ENCODE measurements at places on chromosomes 5 and 9. TPM values are rescaled to one million over a fixed set of nuclear protein-coding genes. Genes with fewer than 3 reads are reported as not detected.

- DNase-seq: no peak
Measured at GRCh38 chr9:137433349-137433915, 7.7 kb downstream of the ENTPD8 start.

DNA sequence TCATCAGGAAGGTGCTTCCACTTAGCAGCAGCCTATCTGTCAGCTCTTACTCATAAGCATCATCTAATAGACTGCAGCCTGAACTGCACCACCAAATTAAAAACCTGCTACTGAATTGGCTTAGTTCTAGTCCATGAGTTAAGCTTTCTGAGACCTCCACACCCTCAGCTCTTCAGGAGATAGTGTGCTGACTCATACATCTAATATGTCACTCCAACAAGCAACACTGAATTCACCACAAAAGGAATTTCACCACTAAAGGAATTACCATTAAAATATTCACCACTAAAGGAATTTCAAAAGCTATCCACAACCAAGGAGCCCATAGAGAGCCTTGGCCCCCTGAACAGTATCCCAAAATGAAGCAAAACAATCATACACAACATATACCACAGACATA lies 418.5 kb upstream of the RORB start:
- DNase-seq: no peak

GRCh38 chr5:177222269-177222668 lies 81.2 kb downstream of the RAB24 start:
- no peak for DNase-seq

DNA sequence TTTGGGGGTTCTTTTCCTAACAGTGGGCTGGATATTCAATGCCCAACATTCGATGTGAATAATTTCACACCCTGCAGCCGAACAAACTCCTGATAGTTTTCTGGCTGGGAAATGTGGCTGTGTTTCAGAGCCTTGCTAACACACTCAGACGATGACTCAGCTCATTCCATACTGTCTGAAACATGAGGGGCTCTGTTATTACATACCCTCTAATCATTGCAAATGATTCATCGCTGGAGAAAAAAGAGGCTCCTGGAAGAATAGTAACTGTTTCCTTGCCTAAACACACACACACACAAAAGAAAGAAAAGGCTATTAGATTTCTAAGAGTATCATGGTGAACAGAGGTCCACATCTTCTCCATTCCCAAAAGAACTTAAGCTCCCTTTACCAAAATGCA lies 75.8 kb downstream of the OXCT1 start:
- no peak for DNase-seq

DNA sequence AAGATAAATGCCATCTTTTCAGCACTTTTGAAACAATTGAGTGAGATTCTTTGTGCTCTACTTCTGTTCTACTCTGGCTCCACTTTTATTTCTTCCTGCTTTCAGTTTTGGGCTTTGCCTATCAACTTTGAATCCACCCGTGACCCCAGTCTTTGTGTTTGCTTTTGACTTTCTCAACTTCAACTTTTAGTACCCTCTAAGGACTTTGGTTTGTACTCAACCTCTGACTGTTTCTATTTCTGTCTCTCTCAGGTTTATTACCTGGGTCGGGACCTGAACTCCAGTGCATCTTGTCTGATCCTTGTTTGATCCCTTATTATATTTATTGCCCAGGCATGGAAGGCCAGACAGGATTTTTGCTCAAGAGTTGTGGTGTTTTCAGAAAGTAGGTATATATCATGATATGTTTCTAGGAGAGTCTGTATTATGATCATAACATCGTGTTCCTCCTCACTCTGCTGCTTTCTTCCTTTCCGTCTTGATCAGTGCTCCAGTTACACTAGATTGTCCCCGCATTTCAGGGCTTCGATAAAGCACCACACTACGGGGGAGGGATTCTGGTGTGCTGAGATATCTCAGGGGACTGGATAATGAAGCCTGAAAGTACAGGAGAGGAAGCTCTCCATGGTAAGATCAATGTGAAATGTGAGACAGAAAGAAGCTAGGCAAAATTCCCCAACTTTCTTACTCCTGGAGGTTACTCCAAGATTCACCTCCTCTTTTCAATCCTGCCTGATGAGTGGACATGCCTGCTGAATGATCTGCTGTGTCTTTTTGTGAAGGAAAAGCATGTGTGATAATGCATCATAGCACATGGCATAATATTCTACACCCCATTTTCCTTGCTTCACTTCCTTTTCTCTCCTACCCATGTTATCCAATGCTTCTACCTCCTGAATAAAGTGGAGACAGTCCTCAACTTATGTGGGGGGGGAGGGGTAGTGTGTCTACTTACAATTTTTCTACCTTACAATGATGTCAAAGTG lies 155.5 kb upstream of the GRIN3A start:
- no peak for DNase-seq

DNA sequence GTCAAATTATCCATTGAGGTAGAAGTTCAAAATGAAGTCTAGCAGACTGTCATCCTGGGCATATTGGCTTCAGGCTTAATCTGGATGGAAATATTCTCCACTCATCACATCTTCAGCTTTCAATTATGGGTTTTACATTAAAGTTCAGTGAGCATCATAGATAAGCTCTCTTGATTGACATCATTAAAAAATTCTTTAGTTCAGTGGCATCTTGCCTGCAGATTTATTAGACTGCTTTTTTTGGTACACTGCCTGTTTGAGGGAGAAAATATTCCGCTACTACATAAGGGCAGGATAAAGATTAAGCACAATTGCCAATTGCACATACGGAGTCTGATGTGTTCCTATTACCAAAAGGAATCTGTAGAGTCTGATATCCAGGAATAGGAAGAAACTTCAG lies 2353.8 kb downstream of the MAT2B start:
- no peak for DNase-seq

- DNase-seq: no peak
Measured at GRCh38 chr5:170154297-170154696, 48.6 kb downstream of the FOXI1 start.

DNA sequence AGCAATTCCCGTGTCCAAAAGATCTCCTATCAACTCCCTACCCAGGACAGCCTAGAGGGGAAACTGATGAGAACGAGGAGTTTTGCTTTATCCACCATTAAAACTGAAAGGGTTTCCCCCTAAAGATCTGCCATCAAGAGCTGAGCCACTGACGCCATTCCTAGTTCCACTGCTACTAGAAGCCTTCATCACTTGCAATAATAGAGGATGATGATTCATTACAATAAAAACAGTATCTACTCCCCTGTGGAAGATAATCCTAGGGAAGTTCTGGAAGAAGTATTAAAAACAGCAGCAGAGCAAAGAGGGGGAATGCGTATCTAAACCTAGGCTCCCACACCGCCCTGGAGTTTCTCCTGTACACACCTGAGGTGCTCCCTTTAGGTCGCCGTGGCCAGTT lies 394.5 kb downstream of the BNC2 start:
- DNase-seq: no peak

DNA sequence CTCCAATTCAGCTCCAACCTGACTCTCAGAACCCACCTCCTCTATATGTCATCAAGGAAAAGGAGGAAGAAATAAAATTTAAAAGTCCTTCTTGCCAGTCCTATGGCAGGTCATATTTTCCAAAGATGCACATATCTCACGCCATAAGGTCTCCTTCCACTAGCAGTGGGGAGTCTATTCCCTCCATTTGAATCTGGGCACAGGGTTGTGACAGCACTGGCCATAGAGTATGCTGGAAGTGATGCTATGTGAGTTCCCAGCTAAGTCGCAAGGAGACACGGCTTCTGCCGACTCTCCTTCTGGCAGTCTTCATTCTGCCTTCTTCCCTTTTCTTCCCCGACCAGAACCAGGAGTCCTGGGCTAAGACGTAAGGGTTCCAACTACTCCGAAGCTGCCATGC lies 883.9 kb upstream of the DMAC1 start:
- DNase-seq: no peak

DNA sequence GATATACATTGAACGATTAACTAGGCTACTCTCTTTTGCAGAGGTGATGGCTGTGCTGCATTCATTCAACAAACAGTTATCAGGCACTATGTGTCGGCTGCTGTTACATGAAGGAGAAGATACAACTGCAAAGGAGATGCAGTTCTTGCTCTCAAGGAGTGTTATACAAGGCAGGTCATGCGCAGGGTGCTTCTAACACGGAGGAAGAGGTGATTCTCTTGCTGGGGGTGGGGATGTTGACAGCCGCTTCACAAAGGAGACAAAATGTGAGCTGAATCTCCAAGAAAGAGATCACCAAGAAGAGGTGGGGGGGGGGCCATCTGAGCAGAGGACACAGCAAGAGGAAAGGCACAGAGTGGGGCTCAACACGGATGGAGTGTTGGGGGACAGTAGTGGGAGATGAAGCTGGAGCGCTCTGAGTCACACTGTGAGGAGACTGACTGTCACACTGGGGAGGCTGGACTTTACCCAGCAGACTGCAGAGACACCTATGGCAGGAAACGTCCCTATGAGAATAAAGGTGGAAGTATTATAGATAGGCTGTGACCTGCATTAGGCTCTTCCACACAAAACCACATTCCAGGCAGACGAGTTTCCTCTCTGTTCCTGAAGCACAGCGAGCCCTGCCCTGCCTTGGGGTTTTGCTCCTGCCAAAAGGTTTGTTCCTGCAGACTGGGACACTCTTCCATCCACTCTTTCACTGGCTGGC lies 20.9 kb downstream of the NDUFA8 start:
- DNase-seq: no peak

- DNase-seq: no peak
Measured at GRCh38 chr5:14187157-14187556, 44.0 kb downstream of the TRIO start.

- no peak for DNase-seq
Measured at GRCh38 chr9:127262602-127263001, 2.0 kb upstream of the GARNL3 start.

DNA sequence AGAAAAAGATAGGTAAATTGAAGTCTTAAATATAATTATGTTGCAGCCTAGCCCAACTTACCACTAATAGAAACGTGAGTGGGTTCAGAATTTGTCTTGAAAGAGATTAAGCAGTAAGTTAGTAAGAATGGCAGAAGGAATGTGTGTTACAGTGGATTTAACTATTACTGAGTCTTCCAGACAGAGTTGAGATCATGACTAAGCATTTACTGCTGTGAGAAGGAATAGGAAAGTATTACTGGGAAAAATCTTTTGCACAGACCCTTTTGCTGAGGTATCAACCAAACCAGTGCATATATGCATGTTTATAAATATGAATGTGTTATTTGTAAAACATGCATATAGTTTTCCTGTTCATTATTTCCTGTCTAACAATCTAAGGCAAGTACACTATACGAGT lies 112.8 kb upstream of the EFNA5 start:
- no peak for DNase-seq

DNA sequence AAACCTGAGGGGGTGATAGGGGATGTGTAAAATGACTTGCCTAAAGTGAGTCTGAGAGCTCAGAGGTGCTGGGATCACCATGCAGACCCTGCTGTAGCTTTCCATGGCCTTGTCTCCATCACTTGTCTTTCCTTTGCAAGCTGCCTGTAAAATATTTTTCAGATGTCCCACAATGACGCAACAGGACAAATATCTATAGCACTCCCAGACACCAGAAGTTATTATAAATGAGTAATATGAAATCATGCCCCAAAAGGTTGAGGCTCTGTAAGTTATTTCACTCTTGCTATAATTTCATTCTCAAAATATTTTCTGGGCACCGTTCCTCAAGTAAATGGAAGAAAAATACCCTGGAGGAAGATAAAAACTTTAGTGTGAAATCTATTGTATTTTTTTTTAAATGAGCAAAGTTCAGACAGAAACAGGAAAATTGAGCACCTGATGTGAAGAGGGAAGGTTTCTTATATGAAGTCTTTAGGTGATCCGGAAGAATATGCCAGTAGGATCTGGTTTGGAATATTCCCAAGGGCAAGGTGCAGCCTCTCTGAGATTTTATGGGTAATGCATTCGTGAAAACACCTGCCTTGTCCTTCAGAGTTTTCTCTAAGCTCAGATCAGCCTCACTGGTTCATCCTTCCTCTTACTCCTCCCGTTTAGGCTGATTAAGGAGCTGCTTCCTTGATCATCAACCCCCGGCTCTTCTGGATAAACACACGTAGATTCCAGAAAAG lies 138.3 kb upstream of the DMAC1 start:
- DNase-seq: no peak

GRCh38 chr5:151581812-151582583 lies 9.1 kb downstream of the FAT2 start:
- no peak for DNase-seq

GRCh38 chr5:107858788-107859187 lies 188.1 kb upstream of the EFNA5 start:
- DNase-seq: no peak

- no peak for DNase-seq
Measured at GRCh38 chr5:39025456-39025855, 48.7 kb downstream of the RICTOR start.

DNA sequence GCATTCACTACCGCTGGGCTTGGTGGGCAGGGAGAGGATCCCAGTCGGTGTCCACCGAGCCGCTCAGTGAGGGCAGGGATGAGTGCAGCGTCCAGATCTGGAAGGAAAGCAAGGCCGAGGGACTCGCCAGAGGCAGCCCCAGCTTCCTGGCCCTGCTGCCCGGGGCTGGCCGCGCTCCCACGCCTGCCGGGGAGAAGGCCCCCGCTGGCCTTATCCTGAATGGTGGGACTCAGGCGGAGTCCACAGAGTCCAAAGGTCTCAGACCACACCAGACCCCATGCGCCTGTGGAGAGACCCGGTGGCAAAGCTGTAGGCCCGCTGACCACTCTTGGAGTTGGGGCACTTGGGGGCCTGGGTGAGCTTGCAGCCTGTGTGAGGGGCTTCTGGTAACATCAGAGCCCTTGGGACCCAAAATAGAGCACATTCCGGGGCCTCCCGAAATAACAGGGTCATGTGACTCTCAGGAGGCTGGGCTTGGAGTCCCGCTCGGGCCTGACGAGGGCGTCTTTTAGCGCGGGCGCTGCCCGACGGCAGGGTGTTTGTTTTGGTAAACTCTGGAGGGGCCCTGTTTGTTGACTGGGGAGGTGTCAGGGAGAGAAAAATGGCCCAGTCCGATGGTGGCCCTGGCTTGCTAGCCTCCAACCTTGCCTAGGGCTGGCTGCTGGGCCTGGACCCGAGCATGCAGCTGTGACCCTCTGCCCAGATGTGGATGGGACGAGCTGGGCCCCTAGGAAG lies 2.8 kb downstream of the RXRA start:
- no peak for DNase-seq

GRCh38 chr5:7117961-7118360 lies 278.0 kb upstream of the ADCY2 start:
- no peak for DNase-seq

TEK gene
- total RNA-seq: not detected

ACOT12 gene
- not detected for total RNA-seq

TMC1 gene
- total RNA-seq: not detected

SAXO1 gene
- not detected for total RNA-seq

ECM2 gene
- total RNA-seq: not detected

PLEKHG4B gene
- total RNA-seq: not detected
